ENCODE measurements at places on chromosomes 16 and 17.

DNA sequence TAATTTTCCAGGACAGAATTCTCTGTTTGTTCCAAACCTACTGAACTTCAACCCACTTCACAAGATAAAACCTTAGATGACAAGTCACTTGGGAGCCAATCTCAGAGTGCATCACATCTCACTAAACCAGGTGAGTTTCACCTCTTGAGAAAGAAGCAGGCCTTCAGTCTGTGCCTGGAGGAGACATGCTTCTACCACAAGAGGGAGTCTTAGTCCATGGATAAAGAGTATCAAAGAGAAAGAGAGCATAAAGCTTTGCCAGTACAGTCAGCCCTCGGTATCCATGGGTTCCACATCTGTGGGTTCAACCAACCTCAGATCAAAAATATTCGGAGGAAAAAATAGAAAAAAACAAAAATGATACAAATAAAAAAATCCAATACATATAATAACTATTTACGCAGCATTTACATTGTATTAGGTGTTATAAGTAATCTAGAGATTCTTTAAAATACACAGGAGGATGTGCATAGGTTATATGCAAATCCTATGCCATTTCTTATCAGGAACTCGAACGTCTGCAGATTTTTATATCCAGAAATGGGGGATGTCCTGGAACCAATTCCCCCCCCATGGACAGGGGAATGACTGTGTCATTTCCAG, 37.7 kb downstream of the DUSP14 start:
- DNase-seq, result peak; percentile 45

- no peak for DNase-seq
Observed at GRCh38 chr17:7478276-7479212, 887 bp downstream of the ZBTB4 start.

DNA sequence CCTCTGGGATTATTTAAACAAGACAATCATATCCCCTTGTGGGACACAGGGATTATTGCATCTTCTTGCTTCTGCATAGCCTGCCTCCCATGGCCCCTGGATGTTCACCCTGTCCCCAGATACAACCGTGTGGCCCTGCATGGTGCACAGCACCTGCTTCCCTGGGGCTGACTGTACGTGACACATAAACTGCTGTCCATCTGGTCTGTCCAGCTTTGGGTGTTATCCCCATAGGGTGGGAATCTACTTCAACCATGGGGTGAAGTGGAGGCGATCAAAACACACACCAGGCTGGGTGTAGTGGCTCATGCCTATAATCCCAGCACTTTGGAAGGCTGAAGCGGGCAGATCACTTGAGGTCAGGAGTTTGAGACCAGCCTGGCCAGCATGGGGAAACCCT, 138.8 kb downstream of the XYLT1 start:
- no peak for DNase-seq

GRCh38 chr16:12498077-12498476, 305.6 kb downstream of the CPPED1 start:
- no peak for DNase-seq
